ENCODE measurements at places on chromosomes 5 and 9.
A peak's percentile ranks its signal among the peaks of the same experiment; 100 is the strongest.

DNA sequence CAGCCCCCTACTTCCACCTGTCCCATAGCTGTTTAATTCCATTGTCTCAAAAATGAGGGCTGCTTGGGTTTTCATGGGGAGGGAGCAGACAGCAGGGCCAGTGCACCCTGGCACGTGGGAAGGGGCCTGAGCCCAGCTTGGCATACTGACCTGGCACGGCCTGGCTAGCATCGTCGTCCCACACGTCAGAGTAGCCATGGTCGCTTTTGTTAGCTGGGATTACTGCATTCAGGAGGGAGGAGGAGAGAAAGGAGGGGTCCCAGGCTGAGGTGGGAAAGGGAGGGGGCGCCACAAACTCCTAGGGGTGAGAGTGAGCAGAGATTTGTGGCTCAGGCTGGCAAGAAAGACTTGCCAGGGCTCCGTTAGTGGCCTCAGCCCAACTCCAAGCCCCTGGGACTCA lies 21.1 kb upstream of the CYSTM1 start:
- no peak for DNase-seq

DNA sequence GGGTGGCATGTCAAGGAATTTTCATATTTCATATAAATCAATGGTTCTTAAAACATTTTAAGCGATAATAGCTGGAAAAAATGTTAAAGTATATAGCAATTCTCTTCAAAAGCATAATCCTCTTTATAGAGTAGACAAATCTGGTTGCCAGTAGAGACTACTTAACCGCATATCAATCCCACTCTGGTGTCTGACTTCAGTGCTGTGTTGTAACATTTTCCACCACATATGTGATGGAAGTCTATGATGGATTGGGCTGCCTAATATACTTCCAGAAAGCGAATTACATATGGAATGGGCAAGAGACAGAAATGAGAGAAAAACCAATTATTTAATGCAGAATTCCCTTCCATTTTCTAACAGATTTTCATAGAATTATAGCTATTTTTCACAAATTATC lies 54.3 kb downstream of the FBN2 start:
- no peak for DNase-seq

DNA sequence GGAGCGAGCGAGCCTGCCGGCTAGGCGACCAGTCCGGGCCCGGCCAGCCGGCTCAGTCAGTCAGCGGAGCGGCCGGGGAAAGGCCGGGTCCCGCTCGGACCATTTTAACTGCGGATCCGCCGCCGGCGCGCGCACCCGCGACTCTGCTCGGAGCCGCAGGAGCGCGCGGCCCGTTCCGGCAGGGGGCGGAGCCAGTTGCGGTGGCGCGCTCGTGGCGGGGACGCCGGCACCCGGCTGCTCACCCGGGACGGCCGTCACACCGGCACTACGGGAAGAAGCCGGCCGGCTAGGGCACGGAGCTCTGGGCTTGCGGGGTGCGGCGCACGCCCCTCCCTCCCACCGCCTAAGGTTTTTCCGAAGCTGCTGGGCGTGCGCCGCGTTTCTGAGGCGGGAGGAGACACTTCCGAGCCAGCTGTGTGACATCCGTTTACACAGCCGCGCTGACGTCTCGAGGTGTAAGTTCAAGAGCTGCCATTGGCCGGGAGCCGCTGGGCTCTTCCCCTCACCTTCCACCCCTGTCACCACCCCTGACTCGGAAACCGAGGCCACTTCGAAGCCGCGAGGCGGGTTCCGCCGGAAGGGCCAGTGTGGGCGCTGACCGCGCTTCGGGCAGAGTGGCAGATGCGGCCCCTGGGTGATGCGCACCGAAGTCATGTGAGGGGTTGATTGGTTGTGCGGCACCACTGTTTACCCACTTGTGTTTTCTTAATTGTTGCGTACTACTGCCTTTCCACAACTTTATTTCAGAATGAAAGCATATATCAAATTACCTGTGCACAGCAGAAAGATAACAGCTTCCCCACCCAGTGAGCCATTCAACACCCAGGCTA lies at the start of gene FBXL17:
TSS of gene FBXL17 (minus strand) at position 145 of the 830 bp plus-strand sequence.
- DNase-seq, result peak; percentile 45

GRCh38 chr5:139763930-139764791 lies 31.4 kb upstream of the PSD2 start:
- DNase-seq, result no peak

DNA sequence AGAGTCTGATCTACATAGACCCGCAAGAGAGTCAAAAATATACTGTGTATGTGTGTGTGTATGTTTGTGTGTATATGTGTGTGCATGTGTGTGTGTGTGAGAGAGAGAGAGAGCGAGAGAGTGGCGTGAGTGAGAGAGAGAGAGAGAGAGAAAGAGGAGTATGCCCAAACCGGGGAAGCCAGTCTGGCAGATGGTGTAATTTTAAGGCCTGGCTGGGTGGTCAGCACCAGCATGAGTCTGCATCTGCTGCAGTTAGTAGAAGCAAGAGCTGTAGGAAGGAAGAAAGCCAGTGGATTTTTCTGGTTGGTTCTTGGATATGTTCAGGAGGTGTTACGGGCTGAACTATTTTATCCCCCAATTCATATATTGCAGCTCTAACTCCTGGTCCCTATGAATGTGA lies 75.2 kb downstream of the ACTBL2 start:
- DNase-seq, result no peak

DNA sequence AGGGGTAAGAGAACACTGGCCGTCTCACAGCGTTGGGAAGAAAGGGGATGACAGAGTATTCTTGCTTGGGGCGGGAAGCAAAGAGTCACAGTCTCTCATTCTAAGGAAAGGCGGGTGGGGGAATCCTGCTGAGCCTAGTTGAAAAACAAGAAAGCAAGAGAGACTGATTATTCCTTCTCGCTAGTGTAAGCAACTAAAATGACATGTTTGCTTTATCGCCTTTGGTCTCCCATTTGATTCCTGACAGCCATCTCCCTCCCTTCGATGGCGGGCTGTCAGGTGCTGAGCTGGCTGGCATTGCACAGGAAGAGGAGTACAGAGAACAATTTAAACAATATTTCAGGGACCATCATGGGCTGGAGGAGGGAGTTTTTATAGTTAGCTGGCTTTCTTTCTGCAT lies 331.3 kb downstream of the ASTN2 start:
- DNase-seq, result no peak

DNA sequence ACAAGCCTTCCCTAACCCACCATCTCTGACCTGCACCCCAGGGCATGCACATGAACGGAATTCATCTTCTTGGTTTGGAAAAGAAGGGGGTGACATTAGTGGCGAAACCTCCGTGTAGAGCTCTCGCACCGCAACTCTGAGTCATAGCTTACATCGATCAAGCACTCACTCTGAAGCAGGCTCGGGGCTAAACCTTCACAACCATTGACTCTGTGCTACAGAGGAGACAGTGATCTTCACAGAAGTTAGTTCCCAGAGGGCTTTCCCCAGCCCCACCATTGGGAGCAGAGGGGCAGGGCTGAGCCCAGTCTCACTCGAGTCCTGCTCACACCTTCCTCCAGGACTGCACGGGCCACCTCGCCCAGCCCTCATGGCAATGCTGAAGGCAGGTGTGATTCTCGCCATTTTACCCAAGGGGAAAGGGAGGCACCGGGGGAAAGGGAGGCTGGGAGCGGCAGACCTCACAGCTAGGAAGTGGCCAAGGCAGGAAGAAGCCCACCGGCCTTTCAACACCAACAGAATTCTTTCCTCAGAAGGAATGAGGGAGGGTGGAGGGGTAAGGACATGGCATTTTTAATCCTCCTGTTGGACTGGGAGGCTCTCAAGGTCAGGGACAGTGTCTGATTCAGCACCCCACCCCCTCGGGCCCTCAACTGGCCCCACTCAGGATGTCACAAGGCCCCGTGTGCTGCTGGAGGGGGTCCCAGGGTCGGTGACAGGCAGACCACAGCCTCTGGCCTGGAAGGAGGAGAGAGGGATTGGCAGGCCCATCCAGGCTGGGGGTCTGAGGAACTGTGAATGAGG lies 25.9 kb upstream of the IL17B start:
- DNase-seq, result no peak

- no peak for DNase-seq
These were observed 428.6 kb downstream of the DMAC1 start for GRCh38 chr9:7370988-7371387.

DNA sequence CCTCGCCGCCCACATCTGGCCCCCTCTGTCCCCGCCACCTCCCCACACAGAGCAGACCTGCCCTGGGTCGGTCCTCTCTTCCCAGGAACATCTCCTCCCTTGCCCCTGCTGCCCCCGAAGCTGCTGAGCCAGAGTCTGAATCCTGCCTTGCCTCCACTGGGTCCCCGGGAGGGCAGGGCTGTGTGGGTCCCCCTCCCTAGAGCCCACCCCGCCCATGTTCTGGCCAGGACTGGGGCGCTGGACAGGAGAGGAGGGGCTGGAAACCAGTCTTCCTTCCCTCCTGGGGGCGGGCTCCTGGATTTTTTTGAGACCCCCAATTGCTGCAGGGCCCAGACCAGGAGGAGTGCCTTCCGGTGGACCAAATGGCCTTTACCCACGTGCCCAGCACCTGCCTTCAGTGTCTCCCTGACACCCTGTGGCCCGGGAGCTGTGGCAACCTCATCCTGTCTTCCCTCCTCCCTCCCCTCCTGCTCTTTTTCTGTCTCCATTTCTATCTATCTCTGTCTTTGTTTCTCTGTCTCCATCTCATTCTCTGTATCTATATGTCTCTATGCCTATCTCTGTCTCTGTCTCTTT lies 12.1 kb downstream of the MRPL36 start:
- no peak for DNase-seq

- DNase-seq, result no peak
These were observed 29.7 kb downstream of the SLC36A1 start for GRCh38 chr5:151477101-151477500.

DNA sequence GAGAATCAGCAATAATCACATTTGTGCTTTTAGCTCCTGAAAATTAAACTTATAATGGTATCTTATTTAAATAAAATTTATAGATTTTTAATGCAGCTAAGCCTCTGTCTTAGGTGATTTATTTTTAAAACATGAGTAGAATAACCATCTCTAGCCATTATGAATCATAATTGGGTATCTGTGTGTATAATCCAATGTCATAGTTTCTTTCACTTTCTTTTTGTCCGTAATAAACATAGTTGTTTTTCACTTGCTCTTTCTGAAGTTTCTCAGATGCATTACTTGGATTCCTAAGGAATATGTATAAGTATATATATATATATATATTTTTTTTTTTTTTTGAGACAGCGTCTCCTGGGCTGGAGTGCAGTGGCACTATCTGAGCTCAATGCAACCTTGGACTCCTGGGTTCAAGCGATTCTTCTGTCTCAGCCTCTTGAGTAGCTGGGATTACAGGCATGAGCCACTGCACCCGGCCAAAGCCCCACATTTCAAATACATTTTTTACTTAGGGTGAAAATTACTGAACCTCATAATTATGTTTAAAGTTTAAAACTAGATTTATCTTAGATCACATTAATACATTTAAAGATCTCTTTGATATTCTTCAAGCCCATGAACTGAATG lies 377.1 kb downstream of the PRDM9 start:
- DNase-seq, result no peak

GRCh38 chr9:5871785-5872184 lies 18.9 kb upstream of the MLANA start:
- DNase-seq, result no peak

DNA sequence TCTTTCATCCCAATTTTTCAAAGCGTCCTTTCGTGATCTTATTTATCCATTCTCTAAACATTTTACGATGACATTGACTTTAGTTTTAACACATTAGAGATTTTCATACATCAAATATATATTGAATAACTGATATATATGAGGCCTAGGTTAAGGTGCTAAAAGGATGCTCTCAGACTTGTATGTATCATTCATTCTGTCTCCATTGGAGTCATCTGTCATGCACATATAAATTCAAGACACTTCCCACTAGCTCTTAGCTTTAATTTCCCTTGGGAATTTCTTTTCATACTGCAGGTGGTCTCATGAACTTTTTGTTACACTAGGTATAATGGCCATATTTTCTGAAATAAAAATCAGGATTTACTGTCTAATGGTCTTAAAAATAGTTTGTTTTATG lies 635.8 kb upstream of the C9orf72 start:
- DNase-seq, result no peak

GRCh38 chr5:151770383-151771258 lies 1.1 kb upstream of the G3BP1 start:
- no peak for DNase-seq

DNA sequence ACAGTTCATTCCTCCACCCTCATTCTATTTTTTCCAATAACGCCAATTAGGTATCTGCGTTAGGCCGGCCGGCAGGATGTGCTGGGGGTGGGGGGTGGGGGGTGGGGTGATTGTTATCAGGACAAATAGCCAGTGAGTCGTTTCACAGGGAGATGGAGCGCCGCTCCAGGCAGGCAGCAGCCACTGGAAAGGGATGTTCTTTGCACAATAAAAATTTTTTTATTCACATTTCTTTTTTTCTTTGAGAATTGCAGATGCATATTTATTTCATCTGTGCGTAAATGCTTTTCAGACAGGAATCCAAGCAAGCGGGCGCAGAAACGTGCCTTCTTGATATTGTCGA lies 4.1 kb downstream of the LMX1B start:
- no peak for DNase-seq

DNA sequence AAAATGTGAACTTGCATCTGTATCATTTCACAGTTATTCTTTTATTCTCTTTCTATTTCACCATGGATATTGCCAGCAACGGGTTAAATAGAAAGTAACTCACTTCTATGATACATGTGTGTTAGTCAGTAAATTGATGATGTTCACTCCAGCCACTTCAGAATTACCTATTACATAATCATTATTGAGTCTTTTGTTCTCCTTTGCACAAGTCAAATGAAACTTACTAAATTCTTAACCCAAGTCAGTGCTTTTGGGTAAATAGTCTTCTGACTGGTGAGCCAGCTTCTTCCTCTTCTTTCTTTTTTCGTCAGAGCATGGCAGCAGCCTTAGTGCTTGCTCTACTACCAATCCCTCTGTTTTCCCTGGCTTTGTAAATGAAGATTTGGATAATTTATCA lies 344.3 kb downstream of the RAB3C start:
- no peak for DNase-seq

GRCh38 chr5:120124961-120125360 lies 339.1 kb upstream of the PRR16 start:
- no peak for DNase-seq

GRCh38 chr5:137619191-137619870 lies 116.6 kb downstream of the KLHL3 start:
- no peak for DNase-seq

DNA sequence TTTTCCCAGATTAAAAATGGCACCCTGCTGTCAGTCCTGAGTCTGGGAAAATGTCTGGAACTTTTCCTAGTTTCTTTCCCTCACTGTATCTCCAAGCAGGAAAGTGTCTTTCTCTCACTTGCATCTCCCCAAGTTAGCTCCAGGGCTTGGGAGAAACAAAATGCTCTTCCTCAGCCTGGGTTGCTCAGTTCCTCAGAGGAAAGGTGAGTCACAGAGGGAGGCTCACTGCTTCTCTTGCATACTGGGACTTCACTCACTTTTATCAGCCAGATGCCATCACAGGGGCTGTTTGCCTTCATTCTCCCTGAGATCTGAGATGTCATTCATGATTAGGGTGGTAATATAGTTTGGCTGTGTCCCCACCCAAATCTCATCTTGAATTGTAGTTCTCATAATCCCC lies 519.9 kb downstream of the SEMA5A start:
- DNase-seq, result no peak

- DNase-seq, result no peak
These were observed 356.2 kb upstream of the NUDT12 start for GRCh38 chr5:103918668-103919367.

- no peak for DNase-seq
These were observed 1171.1 kb downstream of the TAF11L14 start for GRCh38 chr5:18805376-18805775.

Data from epithelial cell of prostate (primary cell).